ENCODE measurements at places on chromosomes 11 and 22.

GRCh38 chr11:1034001-1034400, 2.5 kb downstream of the MUC6 start:
- DNase-seq: no peak

GRCh38 chr11:27354359-27354965, 8.6 kb downstream of the CCDC34 start:
- DNase-seq: no peak

GRCh38 chr11:27084518-27084917, 43.9 kb downstream of the BBOX1 start:
- DNase-seq: no peak

DNA sequence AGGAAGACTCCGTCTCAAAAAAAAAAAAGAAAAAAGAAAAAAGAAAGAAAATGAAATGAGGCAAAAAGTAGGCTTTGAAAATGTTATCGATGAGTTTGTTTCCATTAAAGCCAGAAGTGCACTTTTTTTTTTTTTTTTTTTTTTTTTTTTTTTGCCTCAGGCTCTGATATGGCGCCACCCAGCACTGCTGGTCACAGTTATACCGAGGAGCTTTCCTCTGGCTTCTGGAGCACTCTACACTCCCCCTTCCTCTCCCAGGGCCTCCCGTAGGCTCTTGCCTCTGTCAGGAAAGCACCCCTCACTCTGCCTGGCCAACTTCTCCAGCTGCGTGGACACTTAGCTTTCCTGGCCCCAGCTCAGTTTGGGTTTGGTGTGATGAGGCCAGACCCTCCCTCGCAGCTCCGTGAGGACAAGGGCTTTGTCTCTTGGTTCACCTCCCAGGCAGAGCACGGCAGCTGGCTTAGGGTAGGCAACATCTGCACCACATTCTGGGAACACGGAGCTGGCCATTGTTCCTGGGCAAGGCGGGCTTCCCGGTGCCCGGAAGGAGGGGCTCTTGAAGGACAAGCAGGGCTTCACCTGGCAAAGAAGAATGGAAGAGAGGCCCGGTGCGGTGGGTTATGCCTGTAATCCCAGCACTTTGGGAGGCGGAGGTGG, 16.9 kb downstream of the FADS2 start:
- no peak for DNase-seq

DNA sequence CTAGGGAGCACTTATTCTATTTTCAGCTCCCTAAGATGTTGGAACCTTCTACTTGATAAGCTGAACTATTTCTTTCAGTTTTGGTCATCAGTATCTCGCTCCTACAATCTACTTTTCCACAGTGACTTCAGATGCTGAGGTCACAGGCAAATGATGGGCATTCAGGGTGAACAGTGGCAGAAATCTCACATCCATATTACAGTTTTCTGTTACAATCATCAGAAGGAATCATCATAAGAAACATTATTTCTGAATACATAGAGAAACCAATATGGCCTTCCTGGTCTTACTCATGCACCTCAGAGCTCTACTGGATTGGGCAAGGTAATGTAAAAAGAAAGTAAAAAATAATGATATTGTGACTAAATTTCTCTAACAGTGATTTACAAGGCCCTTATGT, 39.4 kb upstream of the DDI1 start:
- DNase-seq: no peak

DNA sequence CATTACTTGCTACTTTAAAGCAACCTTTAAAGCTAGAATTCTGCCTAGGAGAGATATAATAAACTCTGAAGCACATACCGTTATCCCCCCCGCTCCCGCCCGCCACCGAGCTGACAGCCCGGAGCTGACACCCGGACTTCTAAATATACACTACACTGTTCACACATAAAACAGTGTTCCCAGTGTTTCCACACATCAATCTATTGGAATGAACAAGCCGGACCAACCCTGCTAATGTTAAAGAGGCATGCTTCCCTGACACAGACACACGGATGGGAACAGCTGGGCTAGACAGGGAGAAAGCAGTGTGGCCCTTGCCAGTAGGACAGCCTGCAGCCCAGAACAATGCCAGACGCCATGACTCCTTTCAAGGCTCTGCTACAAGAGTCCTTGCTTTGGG, 108.4 kb upstream of the CSNK2A3 start:
- no peak for DNase-seq

DNA sequence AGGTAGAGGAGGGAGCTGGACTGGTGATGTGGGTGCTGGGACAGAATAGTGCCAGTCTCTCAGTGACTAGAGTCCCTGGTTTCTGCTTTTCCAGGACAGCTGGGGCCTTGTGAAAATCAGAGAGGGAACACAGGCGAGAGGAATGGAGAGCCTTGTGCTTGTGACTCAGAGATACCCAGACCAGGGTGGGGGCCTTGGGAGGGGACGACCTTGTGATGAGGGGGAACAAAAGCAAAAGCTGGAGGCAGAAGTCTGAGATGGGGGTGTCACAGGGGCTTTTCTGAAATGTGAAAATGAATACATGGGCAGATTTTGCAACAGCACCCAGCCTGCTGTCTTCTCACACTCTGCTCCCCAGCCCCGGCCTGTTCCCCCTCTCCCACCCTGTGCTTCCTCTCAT, 3.4 kb upstream of the NR1H3 start:
- no peak for DNase-seq

GRCh38 chr22:35330258-35330861, 30.7 kb downstream of the TOM1 start:
- DNase-seq: no peak

DNA sequence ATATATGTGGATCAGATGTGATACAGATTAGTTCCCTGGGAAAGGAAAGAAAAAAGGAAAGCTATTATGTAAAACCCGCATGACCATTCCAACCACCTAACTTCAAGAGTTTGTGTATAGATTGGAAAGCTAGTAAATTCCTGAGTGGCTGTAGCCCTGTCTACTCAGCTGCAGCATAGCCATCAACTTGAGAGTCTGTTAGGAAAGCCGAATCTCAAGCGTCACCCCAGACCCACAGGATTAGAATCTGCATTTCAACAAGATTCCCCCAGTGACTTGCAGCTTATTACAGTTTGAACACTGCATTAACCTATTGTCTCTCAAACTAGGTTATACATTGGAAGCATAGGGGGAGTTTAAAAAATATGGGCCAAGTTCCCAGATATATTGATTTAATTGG, 921.7 kb downstream of the LRRC4C start:
- no peak for DNase-seq
